ENCODE measurements at places on chromosomes 7 and 10. TPM values are rescaled to one million over a fixed set of nuclear protein-coding genes. Genes with fewer than 3 reads are reported as not detected.

GRCh38 chr10:28806488-28806941 is 129.2 kb downstream of the BAMBI start:
- no peak overlapping the region for H3K4me3 ChIP-seq
- H3K27ac ChIP-seq: no peak overlapping the region
- H3K36me3 ChIP-seq: no peaks in the 10 kb centered on the region
- no peak for DNase-seq
- peaks cover 31% of the 10 kb centered on the region for H3K27me3 ChIP-seq

The VPS37D gene
- total RNA-seq: 0.39 TPM

DNA sequence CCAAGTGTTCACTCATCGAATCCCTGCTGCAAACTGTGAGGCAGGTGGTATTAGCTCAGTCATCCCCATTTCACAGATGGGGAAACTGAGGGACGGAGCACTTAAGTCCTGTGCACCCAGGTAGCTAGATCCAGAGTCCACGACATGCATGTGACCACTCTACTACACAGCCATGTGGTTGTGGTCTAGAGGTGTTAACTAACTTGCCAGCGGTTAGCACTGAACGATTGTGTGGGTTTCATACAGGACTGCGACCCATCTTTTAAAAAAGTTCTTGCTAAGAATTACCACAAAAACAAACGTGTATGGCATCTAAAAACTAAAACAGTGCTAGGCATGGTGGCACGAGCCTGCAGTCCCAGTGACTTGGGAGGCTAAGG is 16.1 kb upstream of the ABCC2 start:
- H3K4me1 ChIP-seq: no peaks in the 10 kb centered on the region
- DNase-seq: no peak

GRCh38 chr7:18655506-18655905 is 160.0 kb downstream of the HDAC9 start:
- no peak for DNase-seq
- no peaks in the 10 kb centered on the region for H3K4me1 ChIP-seq
- no peaks in the 10 kb centered on the region for H3K36me3 ChIP-seq

DNA sequence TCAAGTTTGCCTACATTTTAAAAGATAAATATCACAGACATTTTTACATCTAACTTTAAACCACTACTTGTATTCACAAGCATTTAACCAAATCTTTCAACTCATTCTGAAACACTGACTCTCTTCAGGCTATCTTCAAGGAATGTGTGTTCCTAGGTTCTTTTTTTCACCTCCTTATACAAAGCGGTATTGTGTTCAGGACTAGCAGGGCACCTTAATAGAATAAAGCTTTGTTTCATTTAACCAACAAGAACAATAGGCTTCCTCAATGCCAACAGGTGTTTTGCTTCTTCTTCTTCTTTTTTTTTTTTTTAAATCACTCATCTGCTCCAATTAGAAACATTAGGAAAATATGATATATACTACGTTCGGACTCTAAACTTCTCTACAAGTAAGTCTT is 212.9 kb upstream of the SEMA3E start:
- H3K4me1 ChIP-seq: no peaks in the 10 kb centered on the region
- H3K4me3 ChIP-seq: no peak overlapping the region
- DNase-seq: no peak
- no peaks in the 10 kb centered on the region for H3K36me3 ChIP-seq
- H3K27ac ChIP-seq: no peak overlapping the region

The CRYGN gene
- not detected for total RNA-seq

The GIMAP2 gene
- total RNA-seq: 30.0 TPM

The AGMO gene
- total RNA-seq: not detected

The JAKMIP3 gene
- 0.34 TPM for total RNA-seq

DNA sequence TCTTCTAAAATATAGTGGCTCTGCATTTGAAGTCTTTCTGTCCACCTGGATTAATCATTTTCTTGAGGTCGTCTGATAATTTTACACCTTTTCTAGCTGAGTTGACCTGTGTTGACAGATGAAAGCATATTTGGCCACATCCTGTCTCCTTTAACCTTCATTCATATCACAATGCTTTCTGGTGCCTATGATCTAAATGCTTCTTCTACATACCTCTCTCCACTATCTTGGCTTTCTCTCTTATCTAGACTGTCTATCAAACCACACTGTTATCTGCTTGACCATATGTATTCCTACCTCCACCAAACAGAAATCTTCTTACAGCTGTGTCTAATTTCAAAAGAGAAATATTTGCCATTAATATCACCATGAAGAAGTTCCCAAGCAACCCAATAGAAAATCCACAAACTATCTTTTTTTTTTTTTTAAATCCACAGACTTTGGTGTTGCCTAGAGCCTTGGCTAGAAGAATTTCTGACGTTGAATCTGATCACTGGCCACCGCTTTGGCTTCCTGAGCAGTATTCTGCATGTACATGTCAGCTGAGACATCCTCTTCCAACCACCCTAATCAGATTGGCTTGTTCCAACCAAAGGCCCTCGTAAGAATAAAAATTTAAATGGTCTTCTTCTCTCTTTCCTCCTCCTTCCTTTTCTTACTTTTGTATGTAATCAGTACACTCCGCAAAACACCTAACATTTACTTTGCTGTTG is 66.3 kb upstream of the SP4 start:
- no peak for DNase-seq
- H3K27me3 ChIP-seq: peaks cover 7% of the 10 kb centered on the region
- H3K27ac ChIP-seq: no peak overlapping the region
- peaks cover 53% of the 10 kb centered on the region for H3K4me1 ChIP-seq
- no peak overlapping the region for H3K4me3 ChIP-seq
- no peaks in the 10 kb centered on the region for H3K36me3 ChIP-seq

- H3K27me3 ChIP-seq: peaks cover 16% of the 10 kb centered on the region
- DNase-seq: no peak
- no peak overlapping the region for H3K4me3 ChIP-seq
- H3K36me3 ChIP-seq: no peaks in the 10 kb centered on the region
- no peaks in the 10 kb centered on the region for H3K4me1 ChIP-seq
Measured at GRCh38 chr7:101650579-101651081, 21.5 kb upstream of the MYL10 start.

DNA sequence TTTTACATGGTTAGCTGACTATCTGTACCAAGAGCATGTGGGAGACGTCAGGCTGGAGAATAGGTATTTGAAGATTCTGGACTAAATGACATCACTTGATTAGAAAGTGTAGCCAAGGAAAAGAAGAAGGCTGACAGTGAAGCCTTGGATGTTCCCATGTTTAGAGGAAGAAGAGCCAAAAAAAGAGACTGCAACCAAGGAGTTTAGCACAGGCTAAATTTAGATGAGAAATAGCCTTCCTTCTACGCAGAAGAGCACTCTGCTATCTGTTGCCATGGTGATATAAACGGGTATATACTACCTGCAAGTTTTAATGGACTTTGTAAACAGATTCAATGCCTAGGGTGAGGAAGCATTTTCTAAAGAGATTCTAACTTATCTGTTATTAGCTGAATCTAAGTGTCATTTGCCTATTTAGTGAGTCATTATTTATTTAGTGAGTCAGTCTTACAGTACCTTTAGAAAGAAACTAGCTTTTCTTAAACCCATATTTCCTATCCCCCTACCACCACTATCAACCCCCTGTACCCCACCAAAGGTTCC is 69.8 kb downstream of the CDK6 start:
- DNase-seq: no peak
- peak overlapping the region; percentile 77 for H3K27ac ChIP-seq
- peaks cover 48% of the 10 kb centered on the region for H3K36me3 ChIP-seq

DNA sequence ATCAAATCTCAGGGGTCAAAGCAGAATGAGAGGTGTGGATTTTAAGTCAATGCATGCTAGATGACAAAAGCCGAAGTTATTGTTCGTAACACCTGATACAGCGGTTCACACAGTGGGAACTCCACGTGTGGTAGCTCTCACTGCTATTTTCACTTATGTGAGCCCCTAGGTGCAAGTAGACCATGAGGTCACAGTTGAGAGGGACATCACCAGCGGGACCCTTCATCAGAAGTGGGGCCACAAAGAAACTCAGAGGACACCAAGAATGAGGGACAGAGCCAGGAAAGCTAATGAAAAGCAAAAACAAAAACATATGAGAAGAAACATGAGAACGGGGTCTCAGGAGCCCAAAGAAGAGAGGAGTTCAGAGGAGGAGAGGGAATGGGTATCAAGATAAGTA is 63.5 kb downstream of the ADAM12 start:
- no peak overlapping the region for H3K27ac ChIP-seq
- peaks cover 2% of the 10 kb centered on the region for H3K27me3 ChIP-seq
- H3K4me3 ChIP-seq: no peak overlapping the region
- no peaks in the 10 kb centered on the region for H3K36me3 ChIP-seq
- DNase-seq: no peak

- DNase-seq: peak; percentile 26
- peak overlapping the region; percentile 0 for H3K27ac ChIP-seq
- H3K27me3 ChIP-seq: no peaks in the 10 kb centered on the region
- no peaks in the 10 kb centered on the region for H3K36me3 ChIP-seq
- H3K4me1 ChIP-seq: peaks cover 16% of the 10 kb centered on the region
Measured at GRCh38 chr7:29337546-29338116, 143.1 kb downstream of the CHN2 start.

The NPC1L1 gene
- total RNA-seq: 0.04 TPM

GRCh38 chr7:157177983-157178381 is 39.3 kb downstream of the UBE3C start:
- H3K4me3 ChIP-seq: no peak overlapping the region
- H3K27ac ChIP-seq: no peak overlapping the region
- peaks cover 35% of the 10 kb centered on the region for H3K36me3 ChIP-seq
- no peaks in the 10 kb centered on the region for H3K4me1 ChIP-seq
- no peaks in the 10 kb centered on the region for H3K27me3 ChIP-seq

DNA sequence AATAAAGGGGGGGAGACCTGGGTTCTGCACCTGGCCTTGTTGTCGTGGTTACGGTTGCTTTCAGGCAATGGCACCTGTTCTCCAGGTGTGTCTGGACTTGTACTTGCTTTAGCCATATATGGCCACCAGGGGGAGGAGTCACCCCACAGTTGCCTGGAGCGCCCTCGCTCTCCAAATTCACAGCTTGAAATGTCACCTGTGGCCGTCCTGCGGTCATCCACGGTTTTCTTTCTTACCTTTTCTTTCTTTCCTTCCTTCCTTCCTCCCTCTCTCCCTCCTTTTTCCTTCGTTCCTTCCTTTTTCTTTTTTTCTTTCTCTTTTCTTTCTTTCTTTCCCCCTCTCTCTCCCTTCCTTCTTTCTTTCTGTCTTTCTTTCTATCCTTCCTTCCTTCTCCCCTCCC is 157.2 kb upstream of the ZNF92 start:
- H3K4me3 ChIP-seq: no peak overlapping the region
- H3K27ac ChIP-seq: no peak overlapping the region
- H3K27me3 ChIP-seq: no peaks in the 10 kb centered on the region

All from activated CD4-positive, alpha-beta T cell treated with anti-CD3 and anti-CD28 coated beads for 36 hours (primary cell).